ENCODE measurements at places on chromosomes 11 and 22.

GRCh38 chr11:131253656-131254151 lies 116.7 kb upstream of the NTM start:
- DNase-seq = no peak

GRCh38 chr11:128862406-128862805 lies 4.7 kb downstream of the KCNJ1 start:
- no peak for DNase-seq

GRCh38 chr22:18115906-18116371 lies 5.3 kb downstream of the TUBA8 start:
- DNase-seq = no peak

- no peak for DNase-seq
These were observed 19.1 kb downstream of the RFPL2 start for GRCh38 chr22:32185821-32186220.

DNA sequence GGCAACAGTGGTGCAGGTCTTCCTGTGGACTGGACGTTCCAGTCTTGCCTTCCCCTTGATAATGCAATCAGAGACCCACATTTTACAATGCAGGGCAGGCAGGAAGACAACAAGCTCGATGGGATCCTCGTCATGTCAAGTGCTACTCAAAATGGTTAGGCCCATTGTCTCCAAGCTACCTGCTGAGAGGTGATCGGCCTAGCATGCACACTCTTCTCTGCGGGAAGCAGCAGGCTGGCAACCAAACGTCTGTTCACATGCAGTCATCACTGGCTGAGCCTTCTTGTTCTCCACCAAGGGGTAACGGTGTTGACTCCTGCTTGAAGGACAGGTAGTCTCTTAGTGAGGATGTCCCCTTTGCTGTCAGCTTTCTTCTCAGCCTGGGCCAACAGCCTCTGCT lies 25.5 kb upstream of the CD82 start:
- DNase-seq = no peak

- no peak for DNase-seq
These were observed 25.0 kb downstream of the MAML2 start for GRCh38 chr11:96317985-96318384.

DNA sequence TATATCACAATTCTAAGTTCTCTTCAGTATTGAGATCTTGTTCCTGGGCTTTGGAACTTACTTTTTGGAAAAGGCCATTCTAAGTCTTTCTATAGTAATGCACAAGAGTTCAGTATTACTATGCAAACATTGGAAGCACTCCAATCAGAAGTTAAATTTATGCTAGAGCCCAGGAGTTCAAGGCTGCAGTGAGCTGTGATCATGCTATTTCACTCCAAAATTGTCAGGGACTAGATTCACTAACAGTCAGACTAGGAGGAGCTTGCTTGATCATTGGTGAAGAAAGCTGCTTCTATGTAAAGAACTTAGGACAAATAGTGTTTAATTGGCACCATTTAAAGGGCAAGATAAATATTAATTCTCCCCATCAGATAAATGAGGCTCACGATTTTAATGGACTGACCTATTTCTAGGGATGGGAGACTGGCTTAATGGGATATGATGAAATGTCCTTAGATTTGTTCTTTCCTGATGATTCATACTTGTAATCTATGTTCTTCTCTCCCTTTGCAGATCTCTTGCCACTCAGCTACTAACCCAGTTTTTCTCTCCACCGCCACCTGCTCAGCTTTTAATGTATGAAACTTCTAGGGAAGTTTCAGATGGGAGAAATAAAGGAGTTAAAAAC lies 32.6 kb upstream of the TMEM123 start:
- DNase-seq = no peak

DNA sequence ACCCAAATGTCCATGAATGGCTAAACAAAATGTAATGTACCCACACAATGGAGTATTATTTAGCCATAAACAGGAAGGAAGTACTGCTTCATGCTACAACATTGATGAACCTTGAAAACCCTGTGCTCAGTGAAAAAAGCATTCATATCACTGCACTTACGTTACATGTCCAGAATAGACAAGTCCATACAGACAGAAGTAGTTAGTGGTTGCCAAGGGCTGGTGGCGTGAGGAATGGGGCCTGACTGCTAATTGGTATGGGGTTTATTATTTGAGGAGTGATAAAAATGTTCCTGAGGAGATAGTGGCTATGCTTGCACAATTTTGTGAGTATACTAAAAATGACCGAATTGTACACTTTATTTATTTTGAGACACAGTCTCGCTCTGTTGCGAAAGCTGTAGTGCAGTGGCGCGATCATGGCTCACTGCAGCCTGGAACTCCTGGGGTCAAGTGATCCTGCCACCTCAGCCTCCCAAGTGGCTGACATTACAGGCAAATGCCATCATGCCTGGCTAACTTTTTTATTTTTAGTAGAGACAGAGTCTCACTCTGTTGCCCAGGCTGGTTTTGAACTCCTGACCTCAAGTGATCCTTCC lies 7.7 kb upstream of the SYVN1 start:
- DNase-seq = no peak

- no peak for DNase-seq
These were observed 268.6 kb downstream of the TBC1D22A start for GRCh38 chr22:47030881-47031627.

- no peak for DNase-seq
These were observed 27.8 kb upstream of the CLNS1A start for GRCh38 chr11:77665240-77665965.

- DNase-seq = no peak
These were observed 266.5 kb downstream of the TENM4 start for GRCh38 chr11:79174045-79175008.

GRCh38 chr11:47326198-47326597 lies 26.3 kb downstream of the MYBPC3 start:
- DNase-seq = no peak

DNA sequence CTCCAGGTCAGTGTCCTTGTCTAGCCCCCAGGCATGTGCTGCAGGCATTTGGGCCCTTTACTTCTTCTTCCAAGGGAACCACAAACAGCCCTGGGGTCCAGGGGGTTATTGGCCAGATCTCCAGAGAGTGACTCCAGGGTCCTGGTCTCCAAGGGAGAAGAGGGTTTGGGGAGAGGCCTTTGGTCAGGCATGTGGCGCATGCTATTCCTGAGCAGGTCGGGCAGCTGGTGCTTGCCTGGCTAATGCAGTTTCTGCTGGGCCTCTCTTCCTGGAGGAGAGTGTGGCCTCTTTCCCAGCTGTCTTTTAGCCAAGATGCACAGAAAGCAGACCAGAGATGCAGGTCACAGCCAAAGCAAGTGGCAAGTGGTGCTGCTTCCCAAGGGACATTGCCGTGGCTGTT lies 3.8 kb upstream of the RFPL2 start:
- DNase-seq = no peak

DNA sequence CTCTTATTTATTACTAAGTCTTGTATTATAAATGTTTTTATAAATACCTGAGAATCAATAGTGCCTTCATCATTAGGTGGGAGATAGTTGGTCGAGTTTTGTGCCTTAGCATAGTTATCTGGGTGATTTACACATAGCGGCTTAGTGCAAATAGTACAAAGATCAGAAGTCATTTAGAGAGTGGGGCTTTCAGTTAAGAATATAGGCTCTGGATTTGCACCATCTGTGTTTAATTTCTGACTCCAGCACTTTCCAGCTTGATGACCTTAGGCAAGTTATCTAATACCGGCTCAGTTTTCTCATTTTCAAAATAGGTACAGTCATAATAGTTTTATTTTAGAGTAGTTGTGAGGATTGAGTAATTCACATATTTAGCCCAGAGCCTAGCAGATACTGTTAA lies 26.4 kb downstream of the PDE3B start:
- no peak for DNase-seq

- no peak for DNase-seq
These were observed 4.0 kb downstream of the STIM1 start for GRCh38 chr11:3859373-3859881.

DNA sequence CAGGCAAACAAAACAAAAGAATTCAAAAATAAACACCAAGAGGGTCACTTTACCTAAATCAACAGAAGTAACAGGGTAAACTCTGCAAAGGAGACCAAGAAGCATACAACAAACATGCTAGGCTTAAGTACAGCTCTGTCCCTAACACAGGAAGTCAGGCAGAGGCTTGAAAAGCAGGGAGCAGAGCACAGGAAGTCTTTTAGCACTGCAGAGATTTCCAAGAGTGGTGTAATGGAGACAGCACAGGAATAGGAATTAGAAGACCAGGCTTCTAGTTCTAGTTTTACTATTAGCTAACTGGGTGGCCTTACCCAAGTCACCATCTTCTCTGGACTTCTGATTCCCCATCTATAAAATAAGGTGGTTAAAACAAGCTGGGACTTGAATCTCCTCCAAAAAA lies 1.9 kb downstream of the RBFOX2 start:
- DNase-seq = no peak

DNA sequence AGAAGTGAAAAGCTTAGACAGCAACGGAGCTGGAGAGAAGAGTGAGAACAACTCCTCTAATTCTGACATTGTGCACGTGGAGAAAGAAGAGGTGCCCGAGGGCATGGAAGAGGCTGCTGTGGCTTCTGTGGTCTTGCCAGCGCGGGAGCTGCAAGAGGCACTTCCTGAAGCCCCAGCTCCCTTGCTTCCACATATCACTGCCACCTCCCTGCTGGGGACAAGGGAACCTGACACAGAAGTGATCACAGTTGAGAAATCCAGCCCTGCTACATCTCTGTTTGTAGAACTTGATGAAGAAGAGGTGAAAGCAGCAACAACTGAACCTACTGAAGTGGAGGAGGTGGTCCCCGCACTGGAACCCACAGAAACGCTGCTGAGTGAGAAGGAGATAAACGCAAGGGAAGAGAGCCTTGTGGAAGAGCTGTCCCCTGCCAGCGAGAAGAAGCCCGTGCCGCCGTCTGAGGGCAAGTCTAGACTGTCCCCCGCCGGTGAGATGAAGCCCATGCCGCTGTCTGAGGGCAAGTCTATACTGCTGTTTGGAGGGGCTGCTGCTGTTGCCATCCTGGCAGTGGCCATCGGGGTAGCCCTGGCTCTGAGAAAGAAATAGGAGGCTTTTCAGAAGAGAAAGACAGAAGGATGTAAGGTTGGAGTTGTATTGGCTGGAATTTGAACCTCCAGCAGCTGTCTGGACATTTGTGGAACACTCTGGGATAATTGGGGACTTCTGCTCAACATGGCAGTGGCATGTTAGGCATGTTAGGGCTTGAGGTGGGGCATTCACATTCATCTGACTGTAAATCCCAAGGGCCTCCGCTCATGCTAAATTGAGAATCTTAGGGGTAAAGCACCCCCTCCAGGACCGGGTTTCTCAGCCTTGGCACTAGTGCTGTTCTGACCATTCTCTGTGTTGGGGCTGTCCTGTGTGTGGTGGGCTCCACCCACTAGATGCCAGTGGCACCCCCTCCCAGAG lies 47.1 kb downstream of the BID start:
- DNase-seq = no peak

DNA sequence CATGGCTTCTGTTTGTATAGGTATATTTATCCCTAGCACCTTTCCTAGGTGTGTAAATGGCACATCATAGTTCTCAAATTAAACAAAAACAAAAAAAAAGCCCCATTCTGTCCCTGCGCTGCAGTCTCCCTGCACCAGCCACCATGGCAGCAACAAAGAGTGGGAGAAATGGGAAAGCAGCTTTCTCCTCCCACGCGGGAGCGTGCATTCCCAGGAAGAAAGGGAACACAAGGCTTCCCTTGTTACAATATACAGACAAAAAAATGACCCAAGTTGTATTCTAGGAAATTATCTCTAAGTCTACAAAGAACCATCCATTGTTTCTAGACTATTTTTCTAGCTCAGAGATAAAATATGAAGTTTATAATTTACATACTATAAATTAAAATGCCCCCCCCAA lies 16.1 kb upstream of the TMPRSS5 start:
- DNase-seq = no peak

- no peak for DNase-seq
These were observed 32.9 kb upstream of the RELT start for GRCh38 chr11:73343076-73343873.

DNA sequence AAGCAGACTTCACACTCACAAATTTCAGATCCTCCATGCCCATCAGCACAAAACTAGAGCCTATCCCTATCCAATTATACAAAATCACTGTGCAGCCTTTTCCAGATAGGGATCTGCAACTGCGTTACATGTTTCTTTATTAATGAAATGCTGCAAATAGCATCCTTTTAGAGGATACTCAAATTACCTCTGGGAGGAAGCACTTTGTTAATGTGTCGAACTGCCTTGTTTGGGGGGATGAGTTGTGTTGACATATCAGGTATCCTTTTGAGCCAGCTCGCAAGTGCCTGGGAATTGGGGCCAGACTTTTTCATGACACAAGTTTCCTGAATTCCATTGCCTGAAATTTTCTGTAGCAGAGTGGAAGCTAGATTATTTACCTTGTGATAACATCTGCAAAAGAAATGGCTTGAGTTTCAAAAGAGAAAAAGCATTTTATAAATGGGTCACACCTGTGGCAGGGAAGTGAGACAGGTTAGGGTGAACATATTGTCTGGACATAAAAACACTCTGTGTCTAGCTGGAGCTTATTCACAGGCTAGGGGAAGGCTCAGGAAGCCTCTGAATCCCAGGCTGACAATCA lies 299.1 kb upstream of the MTNR1B start:
- DNase-seq = no peak

All from stimulated activated CD4-positive, alpha-beta T cell treated with anti-CD3 and anti-CD28 coated beads, Interleukin-4, amount 100 ng/mL, for 1 hour (primary cell).